ENCODE measurements at places on chromosomes 12 and 14.

DNA sequence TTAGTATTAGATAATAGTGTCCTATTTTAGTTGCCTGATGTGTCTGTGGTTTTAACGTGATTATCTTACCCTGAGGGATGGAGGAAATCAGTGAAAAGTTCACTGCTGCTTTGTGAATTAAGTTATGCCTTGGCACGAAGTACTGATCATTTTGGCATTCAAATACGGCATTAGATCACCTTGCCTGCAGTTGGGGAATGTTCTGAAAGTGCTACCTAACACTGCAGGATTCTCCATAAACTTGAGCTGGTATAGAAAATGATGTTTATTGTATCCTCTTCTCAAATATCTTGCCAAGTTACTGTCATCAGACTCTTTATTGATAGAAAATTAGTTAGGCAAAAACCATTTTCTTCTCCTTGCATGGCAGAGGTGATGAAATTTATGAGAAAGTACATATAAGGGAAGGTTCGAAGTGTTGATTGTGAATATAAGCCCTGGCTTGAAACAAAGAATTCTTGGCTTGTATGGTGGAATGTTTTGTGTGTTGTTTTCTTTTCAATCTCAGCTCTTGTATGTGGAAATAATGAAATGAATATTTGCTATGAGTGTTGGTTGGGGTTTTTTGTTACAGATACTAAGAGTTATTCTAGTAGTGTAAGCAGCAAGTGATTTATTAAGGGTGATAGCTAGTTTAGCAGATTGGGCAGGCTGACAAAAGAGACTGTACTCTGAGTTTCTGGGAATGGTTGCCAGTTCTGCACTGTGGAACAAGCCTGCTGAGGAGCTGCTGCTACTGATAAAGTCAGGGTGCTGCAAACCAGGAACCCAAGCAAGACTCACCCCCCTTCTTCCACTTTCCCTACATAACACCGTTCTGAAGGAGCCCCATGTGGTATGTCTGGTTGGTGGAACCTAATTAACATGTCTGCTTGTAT lies 448.3 kb downstream of the PCNX1 start:
- no peak for DNase-seq

DNA sequence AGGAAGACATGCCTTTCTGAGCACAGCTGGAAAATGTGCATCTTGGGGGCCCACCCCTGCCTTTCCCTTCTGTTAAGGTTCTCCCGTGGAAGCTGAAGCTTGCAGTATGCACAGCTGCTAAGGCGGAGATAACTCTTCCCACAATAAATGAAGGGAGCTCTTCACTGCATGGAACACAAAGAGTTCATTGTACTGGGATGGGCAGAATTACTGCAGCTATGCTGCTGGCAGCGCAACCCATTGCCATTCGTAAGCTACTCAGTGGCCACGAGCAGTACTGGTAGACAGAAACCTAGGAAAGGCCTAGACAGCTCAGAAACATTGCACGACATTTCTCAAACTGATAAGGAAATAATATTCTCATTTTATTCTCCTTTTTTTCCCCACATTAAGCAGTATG lies 310.2 kb downstream of the MDGA2 start:
- DNase-seq = peak; percentile 62

- no peak for DNase-seq
Observed at GRCh38 chr14:57487771-57488170, 5.9 kb downstream of the CCDC198 start.

DNA sequence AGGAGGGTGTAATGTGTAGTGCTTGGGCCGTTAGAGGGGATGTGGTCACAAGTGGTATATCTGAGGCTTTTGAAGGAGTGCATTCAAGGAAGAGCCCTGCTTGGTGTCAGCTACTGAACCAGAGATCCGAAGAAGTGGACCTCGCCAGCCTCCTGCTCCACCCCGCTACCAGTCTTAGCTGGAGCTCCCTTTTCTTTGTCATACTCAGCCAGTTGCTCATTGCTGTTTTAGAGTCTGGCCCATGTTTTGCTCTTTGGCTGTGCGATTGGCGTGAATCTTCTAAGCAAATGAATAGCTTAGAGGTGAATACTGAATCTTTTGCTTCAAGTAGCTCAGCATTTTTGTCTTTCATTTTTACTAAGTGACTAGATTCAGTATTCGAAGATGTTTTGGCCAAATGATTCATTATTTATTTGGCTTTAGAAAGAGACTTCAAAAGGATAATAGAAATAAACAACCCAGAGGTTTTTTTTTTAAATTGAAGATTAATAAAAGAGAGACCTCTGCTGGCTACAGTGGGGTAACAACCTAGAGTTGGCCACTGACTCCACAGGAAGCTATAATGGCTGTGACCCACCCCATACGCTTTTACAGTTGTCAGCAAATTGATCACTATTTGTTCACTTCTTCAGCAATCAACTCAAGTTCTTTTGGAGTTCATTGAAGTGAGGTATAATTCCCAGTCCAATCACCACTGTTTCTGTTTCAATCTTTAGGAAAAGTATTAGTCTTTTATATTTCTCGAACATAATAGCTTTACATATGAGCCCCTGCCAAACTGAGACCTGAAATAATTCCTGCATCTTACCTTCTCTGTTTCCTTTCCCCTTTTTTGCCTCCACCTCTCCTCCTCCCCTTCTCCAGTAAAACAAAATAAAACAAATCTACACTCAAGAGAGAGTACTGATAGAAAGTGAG lies 19.9 kb downstream of the CDKN1B start:
- DNase-seq = peak; percentile 58

GRCh38 chr14:92563359-92563758 lies 49.8 kb downstream of the RIN3 start:
- DNase-seq = no peak

DNA sequence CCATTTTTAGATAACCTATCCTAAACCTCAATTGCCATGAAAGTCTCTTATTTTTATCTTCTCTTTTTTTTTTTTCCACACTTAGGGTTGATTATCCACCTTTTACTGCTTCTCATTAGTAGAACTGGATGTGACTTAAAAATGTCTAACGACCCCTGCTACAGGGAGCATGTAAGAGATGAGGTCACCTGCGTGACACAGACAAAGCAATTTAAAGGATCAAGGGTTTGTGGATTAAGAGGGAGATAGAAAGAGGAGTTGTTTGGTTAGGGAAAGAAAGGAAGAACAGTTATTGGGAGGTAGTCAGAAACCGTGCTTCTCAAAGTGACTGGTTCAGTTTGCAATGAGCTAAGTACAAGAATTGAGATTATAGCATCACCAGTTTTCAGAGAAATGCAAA lies 239.1 kb downstream of the ALX1 start:
- no peak for DNase-seq

DNA sequence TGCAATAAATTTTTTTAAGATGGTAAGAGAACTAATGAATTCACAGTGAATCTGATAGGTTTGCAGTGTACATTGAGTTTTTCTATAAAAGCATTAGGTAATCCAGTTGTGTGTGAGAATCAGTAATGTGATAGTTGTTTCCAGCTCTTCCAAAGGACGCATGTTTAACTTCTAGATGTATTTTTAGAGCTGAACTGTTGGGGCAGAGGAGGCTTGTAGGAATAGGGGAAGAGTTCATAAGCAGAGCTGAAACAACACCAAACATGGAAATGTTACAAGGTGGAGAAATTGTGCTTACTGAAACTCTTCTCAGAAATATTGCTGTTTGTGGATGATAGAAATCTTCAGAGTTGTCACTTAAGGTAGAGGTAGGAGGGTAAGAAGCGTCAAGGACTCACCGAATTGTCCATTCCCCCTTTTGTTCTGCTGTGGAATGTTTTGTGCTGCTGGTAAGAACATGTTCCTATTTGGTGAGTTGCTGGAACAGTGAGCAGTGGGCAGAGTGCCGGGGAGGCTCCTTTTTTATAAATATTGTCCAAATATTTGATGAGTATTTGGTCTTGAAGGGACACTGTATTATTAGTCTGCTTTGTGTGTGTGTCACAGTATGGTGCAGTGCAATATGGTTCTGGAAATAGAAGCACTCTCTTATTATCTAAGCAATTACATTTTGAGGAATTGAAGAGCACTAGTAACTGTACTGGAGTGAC lies 76.7 kb downstream of the ANO6 start:
- no peak for DNase-seq

DNA sequence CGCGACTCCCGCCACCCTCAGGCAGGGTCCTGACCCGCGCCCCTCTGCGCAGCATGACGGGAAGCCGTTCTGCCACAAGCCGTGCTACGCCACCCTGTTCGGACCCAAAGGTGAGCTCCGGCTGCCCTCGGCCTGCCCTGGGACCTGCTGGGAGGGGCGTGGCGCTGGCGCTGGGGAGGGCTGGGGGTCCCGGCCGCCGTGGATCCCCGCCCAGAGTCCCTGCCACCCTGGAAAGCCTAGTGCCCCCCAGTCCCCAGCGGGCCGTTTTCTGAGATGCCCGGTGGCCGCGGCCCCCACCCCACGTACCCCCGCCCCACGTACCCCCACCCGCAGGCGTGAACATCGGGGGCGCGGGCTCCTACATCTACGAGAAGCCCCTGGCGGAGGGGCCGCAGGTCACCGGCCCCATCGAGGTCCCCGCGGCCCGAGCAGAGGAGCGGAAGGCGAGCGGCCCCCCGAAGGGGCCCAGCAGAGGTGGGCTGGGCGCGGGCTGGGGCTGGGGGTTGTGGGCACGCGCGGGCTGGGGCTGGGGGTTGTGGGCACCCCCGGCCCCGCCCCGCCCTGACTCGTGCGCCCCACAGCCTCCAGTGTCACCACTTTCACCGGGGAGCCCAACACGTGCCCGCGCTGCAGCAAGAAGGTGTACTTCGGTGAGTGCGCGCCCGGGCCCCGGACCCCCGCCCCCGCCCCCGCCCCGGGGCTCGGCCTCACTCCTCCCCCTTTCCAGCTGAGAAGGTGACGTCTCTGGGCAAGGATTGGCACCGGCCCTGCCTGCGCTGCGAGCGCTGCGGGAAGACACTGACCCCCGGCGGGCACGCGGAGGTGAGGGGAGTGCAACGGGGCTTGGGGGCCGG lies 4.0 kb downstream of the CRIP2 start:
- DNase-seq = no peak

DNA sequence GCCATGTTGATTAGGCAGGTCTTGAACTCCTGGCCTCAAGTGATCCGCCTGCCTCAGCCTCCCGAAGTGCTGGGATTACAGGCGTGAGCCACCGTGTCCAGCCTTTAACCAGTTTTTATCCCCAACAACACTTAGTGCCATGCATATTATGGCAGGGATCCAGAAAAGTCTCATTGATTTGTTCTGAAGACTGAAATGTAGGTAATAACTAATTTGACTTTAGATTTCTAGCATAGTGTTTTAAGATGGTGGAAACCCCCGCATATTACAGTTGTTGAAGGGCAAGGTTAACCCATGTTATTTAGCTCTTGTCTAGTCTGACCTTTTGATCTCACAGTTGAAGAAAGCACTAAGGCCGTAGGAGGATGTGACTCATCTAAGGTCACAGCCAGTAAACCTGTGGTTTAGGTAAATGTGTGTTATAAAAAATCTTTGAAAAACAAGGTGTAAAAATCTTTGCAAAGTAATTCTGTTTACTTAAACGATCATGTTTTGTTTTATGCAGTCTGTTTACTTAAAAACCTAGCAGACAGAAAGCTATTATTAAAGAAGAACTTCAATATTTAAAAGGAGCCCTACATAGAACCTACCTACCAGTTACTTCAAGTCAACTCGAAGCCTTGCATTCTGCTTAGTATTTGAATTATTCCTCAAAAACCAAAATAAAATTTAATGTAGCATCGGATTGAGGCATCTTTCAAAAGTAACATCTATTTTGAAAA lies 24.8 kb downstream of the BICDL1 start:
- no peak for DNase-seq

DNA sequence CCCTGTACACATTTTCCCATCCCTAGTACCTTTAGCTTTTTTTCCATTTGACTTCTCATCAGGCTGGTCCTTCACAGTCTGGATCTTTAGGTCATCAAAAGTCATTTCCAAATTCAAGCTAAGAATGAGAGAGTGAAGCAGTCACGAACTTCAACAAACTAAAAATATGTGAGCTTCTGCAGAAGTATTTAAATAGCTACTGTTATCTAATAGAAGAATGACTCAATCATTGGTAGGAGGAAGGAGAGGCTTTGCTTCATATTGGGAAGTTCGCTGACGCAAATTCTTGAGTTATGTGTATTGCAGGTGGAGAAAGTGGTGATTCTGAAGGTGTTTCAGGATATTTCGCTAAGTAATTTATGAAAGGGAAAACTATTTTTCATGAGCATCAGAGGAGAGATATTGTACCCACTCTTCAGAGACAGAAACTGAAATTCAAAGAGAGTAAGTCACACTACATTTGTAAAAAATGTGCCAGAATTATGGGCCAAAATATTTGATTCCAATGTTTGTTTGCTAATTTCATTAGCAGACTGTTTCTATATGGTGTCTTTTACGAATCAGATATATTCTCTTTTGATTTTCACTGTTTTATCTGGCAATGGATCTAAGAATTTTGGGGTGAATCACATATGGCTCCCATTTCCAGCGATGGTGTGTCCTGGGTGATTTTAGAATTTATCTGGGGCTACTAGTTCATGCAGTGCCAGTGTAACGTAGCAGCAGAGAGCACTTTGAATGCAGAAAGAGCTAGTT lies at the start of gene OLR1:
Gene OLR1, minus strand, starts transcription at position 160 of the 756 bp plus-strand sequence. Its CDS starts 55 bp downstream, at position 105.
- DNase-seq = no peak

GRCh38 chr14:23530375-23531055 lies 21.1 kb downstream of the ZFHX2 start:
- DNase-seq = no peak

DNA sequence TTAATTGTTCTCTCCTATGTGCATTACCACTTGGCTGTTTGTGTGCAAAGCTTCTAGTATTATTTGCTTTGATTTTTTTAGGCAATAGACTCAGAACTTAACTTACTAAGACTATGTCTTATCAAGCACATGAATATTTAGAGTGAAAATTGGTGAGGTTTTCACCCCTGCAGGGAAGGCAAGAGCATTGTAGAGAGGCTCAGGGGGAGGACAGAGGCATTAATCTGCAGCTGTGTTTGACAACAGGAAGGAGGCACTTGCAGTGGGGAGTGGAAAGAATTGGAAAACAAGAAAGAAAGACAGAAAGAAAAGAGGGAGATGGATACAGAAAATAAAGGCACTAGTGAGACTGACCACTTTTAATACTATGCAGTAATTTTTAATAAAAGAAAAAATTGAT lies 431.6 kb downstream of the PDZRN4 start:
- no peak for DNase-seq

GRCh38 chr12:6952121-6952862 lies 1.1 kb downstream of the PTPN6 start:
- DNase-seq = no peak

DNA sequence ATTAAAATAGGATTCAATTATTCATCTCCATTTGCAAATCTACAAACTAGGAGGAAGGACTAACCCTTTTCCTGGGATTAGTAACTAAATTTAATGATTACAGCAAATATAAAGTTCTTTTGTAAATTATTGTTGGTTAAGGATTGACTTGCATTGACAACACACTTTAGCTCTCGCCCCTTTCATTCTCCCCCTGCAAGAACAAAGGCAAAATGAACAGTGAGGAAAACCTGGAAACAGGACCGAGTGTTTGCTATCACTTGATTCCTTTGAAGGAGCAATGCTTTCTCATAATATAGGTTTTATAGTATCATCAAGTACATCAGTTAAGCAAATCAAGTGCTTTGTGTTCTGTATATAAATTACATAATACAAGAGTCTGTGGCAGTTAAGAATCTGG lies 7.4 kb upstream of the COX16 start:
- DNase-seq = no peak
